ENCODE measurements at places on chromosomes 12 and 14.
A peak's percentile ranks its signal among the peaks of the same experiment; 100 is the strongest.

GRCh38 chr12:52871291-52872039 is 22.7 kb upstream of the KRT78 start:
- DNase-seq = no peak

DNA sequence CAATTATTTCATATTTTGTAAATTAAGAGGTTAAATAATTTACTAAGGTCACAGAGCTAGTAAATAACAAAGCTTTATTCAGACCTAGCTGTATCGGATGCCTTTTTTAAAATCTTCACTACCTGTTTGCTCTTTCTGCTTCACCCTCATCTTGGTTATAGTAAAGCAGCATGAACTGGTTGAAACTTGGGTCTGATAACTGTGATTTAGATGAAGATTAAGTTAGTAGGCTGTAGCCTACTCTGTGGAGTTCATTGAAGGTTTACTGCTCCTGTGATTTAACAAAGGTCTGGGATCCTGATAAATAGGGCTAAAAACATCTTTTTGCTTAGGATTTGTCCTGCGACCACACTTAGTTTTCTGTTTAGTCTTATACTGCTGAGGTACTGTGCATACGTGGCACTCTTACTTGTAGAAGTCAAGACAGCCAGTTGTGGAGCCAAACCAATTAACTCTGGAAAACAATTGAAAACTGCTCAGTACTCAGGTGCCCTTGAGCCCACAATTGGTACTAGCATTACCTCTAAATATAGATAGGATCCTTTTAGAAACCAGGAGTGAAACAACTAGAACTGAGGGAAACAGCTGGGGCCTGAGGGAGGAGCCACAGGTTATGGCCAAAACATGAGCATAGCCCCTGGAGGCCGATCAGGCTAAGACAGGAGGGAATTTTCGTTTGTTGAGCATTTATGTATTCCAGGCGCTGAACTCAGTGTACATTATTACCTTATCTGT is 2.3 kb downstream of the SPATS2 start:
- no peak for DNase-seq

DNA sequence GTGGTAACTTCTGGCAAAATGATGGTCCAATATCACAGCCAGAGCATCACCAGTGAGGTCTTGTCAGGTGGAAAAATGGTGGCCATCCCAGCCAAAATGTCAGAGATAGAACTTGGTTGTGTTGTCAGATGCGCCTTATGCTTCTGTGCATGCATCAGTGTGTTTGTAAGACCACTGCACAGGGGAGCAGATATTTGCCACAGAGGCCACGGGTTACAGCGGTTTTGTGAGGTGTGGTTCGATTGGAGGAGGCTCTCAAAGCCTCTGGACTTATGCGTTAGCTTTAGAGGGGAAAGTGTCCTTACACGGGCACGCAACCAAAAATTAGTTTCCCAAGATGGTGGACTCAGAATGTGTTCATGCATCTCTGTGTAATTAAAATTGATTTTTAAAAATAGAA is 243.8 kb downstream of the ADGRD1 start:
- DNase-seq = no peak

DNA sequence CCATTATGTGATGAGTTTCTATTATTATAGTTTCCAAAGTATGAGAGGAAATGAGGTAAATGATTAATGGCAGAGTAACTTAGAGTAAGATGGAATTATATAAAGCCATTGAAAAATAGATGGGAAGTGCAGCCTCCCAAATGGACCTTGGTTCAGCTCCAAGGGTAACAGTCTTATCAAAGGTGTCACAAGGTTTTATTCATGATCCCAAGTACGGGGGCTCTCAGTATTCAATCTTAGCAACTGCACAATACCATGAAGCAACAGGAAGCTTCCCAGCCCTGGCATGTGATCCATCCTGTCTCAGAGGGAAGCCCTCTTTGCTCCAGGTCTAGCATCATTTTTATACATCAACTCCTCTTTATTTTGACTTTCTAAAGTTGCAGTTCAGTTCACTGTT is 948.2 kb downstream of the GALC start:
- no peak for DNase-seq

GRCh38 chr14:54594537-54594936 is 27.6 kb downstream of the SAMD4A start:
- DNase-seq = no peak

DNA sequence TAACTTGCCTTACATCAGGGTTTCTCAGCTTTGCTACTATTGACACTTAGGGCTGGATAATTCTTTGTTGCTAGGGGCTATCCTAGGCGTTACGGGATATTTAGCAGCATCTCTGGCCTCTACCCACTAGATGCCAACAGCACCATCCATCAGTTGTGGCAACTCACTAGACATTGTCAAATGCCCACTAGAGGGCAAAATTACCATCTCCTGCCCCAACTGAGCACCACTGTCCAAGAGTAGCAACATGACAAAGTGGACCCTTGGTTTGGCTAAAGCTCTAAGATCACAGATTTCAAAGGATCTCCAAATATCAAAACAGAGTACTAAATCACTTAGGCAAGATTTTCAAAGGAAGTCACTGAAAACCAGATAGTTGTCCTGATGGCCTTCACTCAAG is 251.7 kb upstream of the TBX3 start:
- no peak for DNase-seq

DNA sequence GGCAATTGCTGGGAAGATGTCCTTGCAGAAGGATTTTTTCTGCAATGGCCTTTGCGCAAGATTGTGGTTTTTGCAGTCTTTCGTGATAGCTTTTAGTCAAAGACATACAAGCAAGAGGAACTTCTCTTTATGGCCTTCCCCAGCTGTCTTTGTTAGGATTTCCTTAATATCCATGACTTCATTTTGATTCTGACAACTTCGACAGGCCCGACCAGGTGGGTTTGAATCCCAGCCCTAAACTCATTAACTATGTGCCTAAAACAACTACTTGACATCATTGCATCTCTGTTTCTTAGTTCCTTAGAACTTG is 13.3 kb upstream of the VRK1 start:
- no peak for DNase-seq

- DNase-seq = no peak
Observed at GRCh38 chr12:3078086-3078820, 1.1 kb downstream of the TSPAN9 start.

- peak; percentile 33 for DNase-seq
Observed at GRCh38 chr14:86038387-86039042, 508.6 kb downstream of the FLRT2 start.

DNA sequence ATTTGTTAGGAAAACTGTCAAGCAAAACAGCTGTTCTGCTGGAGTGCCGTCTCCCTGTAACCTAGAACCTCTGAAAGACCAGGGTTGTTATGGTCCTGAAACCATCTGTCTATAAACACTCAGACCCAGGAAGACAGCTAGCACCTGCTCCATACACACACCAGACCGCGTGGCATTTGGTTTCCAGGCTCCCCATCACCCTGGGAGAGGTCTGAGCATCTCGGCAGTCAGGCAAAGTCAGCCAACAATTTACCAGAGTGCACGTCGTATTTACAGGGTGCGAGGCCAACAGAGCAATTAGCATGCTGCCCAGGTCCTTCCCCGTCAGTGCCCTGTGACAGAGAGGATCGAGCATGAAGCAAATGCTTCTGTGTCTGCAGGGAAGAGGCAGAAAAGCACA is 272.5 kb downstream of the SLC15A4 start:
- DNase-seq = no peak

- no peak for DNase-seq
Observed at GRCh38 chr12:94898388-94898787, 105.1 kb downstream of the NDUFA12 start.

DNA sequence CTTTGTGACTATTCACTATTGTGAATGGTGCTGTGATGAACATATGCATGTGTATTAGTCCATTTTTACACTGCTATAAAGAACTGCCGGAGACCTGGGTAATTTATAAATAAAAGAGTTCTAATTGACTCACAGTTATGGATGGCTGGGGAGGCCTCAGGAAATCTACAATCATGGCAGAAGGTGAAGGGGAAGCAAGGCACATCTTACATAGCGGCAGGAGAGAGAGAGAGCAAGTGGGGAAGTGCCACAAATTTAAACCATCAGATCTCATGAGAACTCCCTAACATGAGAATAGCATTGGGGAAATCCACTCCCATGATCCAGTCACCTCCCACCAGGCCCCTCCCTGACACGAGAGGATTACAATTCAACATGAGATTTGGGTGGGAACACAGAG is 90.8 kb downstream of the ATP23 start:
- no peak for DNase-seq

DNA sequence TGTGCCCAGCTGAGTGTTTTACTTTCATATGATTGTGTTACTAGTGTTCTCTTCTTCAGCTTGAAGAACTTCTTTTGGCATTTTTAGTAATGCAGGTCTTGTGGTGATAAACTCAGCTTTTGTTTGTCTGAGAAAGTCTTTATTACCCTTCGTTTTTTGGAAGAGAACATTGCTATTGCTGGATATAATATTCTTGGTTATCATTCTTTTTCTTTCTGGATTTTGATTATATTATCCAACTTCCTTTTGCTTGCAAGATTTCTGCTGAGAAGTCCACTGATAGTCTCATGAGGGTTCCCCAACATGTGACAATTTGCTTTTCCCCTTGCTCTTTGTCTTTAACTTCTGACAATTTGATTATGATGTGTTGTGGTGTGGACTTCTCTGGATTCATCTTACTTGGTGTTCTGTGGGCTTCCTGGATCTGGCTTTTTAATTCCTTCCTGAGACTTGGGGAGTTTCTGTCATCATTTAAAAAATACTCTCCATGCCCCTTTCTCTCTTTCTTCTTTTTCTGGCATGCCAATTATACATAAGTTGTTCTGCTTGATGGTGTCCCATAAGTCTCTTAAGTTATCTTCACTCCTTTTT is 416.8 kb downstream of the CCDC91 start:
- no peak for DNase-seq

All from H1 (cell line).